Activated naive CD4-positive, alpha-beta T cell treated with Interleukin-2 at 50 U/mL for 16 hours (primary cell): ENCODE measurements at places on chromosomes 2 and 18.

GRCh38 chr2:233440314-233440713, 86.0 kb downstream of the DGKD start:
- DNase-seq, result no peak

DNA sequence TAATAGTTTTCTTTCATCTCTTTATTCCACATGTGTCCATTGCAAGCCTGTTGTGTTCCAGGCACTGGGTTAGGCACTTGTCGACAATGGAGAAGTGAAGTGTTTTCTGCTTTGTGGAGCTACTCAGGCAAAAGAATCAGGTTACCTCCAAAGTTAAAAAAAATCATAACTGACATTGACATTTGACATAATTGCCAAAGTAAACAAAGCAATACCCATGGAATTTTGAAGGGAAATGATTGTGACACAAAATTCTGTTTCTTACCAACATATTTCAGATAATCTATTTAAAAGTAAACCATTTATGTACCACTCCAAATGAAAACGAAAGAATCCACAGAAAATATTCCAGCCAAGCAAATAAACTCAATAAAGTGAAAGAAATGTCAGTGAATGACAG, 6.4 kb upstream of the TGFA start:
- no peak for DNase-seq

DNA sequence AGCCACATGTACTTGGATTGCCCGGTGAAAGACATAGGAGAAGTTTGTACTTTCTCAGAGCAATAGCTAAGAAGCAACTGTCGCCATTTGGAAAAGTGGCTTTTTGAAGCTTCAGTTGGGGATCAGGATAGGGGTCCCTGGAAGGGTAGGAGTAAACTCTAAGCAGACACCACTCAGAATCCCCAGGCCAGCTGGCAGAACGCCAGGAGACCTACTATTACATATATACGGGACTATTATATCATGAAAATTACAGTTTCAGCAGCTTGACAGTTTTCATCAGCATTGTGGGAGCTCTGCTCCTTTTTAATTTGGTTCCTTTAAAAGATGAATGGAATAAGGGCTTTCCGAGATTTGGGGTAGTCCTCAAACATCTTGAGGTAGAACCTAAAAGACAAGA, 54.9 kb downstream of the SRD5A2 start:
- DNase-seq, result no peak

DNA sequence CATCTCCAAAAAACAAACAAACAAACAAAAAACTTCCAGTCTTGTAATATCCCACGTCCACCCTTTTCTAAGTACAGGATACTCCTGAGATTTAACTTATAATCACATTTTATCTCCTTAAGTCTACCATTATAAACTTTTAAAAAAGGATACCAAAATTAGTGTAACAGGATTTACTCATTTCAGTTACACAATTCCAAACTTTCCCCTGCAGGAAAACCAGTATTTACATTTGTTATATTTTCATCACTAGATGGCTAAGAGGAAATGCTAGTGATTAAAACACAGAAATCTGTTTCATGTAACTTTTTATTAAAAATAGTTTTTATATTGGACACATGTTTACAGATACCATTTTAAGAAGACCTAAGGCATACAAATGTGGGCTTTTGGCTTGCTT, 27.5 kb downstream of the CFAP36 start:
- no peak for DNase-seq

DNA sequence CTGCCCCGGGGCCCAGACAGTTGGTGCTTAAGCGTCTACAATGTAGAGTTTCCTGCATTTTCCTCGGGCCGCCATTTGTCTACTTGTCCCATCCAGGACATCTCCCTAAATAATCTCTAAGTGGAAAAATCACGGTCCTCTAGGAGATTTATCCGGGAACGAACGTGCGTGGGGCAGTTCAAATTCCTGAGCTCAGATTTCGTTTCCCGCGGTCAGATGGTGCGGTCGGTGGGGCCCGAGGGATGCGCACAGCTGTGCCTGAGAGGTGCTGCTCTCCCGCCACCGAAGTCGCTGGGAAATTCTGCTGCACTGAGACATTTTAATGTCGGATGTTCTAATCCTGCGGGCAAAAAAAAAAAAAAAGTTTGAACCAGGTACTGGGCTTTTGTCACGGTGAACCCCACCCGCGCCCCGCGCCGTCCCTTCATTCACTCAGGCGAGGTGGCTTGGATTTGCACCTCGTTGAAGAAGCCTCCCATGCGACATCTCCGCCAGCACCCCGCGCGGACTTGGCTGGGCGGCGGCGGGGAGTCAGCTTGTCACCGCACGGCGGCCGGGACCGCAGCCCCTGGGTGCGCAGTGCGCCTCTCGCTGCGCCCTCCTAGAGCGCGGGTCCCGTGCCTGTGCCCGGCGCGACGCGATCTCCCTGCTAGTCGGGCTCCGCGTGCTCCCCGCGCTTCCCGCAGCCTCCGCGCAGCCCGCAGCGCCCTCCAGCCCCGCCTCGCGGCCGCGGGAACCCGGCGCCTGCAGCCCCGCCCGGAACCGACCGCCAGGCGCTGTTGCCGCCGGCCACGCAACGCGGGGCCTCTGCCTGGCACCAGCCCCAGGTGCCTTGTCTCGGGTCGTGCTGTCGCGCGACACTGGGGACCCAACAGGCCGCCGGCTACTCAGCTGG, 191.9 kb upstream of the TCF4 start:
- no peak for DNase-seq

DNA sequence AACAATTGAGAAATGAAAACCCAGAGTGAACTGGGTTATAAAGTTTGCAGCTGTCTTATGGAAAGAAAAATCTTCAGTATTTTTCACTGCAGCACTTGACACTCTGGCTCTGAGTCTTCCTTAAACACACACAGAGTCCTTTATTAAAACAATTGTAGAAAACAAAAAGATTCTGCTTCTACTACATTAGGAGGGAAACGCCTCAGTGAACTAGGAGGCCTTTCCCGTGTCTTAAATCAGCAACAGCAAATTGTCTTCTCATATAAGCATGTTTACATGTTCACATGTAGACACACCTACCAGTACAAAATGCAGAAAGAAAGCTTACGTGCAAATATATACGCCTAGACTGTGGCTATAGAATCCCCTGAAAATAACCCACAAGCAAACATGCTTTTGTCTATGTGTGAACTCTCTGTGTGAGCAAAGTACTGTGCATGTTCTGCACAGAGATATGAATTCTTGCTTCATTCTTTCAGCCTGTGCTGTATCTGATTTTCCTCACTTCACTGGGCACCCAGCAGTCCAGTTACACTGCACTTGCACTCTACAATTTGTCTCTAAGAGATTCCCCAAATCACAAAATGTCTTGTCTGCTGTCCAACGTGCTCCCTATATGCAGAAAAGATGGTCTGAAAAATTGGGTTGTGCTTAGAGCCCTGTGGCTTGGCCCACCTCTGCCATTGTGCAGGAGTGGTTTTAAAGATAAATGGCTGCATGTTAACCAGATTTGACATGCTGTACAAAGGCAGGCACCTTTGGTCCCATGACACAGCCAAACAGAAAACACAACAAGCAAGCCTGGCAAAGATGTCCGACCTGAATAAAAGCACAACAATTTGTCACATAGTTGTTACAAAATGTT, 24.5 kb downstream of the ZEB2 start:
- DNase-seq, result no peak

DNA sequence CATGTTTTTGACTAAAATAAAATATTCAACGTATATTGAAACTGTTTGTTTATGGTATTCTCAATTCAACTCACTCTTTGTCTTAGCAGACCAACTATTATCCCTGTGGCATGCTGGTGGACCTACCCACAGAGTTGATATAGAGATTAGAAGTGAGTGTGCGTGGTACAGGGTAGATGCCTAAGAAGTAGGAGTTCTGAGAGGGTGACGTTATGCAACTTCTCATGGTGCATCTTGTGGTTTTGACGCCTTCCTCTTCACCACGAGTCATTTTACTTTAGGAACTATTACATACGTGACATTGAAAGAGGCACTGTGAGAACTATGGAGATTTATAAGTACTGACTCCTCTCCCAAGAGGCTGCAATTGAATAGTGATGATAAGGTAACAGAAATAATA, 26.6 kb upstream of the NAPG start:
- DNase-seq, result peak; percentile 3

DNA sequence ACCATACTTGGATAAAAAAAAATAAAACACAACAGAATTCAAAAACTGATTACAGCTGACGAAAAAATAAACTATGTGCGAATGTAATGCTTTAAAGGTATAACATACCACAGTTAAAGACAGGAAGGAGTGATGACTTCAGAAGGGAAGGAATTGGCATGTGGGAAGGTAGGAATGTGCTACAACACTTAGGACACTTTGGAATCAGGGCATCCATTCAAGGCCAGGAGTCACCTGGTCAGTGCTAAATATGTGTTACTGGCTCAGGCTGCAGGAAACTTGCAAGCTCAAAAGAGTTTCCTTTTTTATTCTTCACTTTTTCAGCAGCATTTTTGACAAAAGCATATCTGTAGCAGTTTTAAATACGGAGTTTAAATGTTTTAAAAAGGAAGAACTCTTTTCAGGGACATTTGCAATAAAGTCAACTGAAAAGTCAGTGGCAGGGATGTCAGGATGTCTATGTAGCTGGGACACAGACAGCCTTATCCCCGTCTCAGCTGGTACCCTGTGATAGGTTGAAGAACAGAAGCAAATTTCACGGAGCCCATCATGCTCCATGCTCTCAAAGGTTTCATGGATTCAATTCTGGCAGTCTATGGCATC, 138.0 kb upstream of the KLHL14 start:
- DNase-seq, result no peak

- no peak for DNase-seq
These were observed 249.4 kb upstream of the SLC14A2 start for GRCh38 chr18:45365835-45366234.

- no peak for DNase-seq
These were observed 53.3 kb upstream of the TTN start for GRCh38 chr2:178860551-178860950.

DNA sequence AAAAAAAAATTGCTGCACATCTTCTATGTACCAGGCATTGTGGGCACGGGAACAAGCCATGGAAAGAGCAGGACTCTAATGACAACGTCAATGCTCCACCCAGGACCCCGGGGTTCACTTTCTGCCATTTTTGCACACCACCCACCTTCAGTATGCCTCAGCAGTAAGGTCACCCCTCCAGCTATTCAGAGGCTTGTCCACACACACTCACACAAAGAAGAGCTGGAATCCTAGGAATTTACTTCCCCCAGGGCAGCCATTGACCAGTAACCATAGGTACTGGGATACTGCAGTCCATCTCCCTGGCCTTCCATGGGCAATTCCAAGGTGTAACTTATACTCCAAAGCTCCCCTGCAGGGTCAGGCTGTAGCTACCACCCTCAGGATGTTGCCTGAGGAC, 170.8 kb downstream of the SUCLG1 start:
- no peak for DNase-seq

DNA sequence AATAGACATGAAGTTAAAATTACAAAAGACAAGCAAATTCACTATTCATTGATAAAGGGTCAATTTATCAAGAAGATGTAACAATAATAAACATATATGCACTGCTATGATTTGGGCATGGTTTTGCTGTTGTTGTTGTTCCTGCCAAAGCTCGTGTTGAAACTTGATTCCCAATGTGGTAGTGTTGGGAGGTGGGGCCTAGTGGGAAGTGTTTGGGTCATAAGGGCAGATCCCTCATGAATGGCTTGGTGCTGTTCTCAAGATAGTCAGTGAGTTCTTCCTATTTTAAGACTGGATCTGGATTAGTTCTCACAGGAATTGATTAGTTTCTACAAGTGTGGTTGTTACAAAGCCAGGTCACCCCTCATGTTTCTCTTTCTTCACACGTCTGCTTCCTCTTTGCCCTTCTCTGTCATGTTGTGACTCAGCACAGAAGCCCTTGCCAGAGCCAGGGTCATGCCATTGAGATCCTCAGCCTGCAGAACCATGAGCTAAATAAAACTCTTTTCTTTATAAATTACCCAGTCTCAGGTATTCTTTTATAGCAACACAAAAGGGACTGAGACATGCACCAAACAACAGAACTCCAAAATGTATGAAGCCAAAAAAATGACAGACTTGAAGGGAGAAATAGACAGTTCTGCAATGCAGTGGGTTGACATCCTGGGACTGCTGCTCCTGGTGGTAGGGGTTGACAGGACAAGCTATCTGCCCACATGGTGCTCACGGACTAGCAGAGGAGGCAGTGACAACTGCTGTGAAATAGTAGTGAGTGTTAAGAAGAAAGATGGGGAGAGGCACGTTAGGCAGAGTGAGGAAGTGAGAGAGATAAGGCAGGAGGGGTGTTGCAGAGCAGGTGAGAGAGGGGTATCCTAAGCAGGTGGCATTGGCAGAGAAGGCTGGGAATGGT, 18.6 kb upstream of the SKA1 start:
- DNase-seq, result no peak

GRCh38 chr2:216932113-216932862, 72.4 kb upstream of the TNP1 start:
- no peak for DNase-seq

GRCh38 chr2:127592761-127593227, 53.2 kb upstream of the GPR17 start:
- no peak for DNase-seq

DNA sequence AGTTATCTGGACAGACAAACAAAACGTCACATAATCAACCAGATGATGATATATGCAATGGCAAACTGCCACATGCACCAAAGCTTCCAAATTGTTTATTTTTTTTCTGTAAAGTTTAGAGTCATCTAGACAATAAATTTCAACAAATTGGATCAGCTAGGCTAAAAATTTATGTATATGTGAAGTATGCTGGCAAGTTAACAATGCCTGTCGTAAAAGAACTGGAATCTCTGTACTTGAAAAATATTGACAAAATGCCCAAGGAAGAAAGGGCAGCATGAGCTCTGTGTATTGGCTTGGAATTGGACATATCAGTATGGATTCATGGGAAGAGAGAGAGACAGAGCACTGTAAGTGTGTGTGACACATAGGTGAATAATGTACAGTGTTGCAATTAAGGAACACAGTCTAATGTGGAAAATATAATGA, 309.8 kb downstream of the ERBB4 start:
- DNase-seq, result no peak

DNA sequence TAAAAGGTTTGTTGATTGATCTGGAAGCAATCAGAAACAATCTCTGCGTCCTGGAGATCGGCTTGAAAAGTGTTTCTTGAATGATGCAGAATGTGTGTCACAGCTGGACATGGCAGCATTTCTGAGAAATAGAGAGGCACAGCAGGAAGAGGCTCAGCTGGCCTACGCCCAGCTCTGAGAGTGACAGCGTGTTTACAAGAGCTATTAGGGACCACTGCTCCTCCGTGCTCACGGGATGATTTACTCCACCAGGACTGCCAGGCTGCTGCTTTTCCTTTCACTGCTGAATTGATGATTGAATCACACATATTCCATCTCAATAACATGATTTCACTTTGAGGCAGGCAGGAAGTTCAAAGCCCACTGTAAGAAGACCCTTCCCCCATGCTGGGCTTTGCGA, 62.8 kb downstream of the GALNT14 start:
- no peak for DNase-seq

- no peak for DNase-seq
These were observed 28.8 kb downstream of the LOXHD1 start for GRCh38 chr18:46628206-46628605.

GRCh38 chr2:125573432-125573831, 1082.5 kb upstream of the GYPC start:
- DNase-seq, result no peak

GRCh38 chr2:217858519-217859491, 144.0 kb downstream of the TNS1 start:
- no peak for DNase-seq

- DNase-seq, result no peak
These were observed 271.9 kb downstream of the LOXHD1 start for GRCh38 chr18:46385124-46385523.
